ENCODE measurements at places on chromosomes 13 and 19.

- no peak for DNase-seq
Observed at GRCh38 chr13:73060251-73061160, 1.7 kb downstream of the KLF5 start.

- no peak for DNase-seq
Observed at GRCh38 chr19:54469496-54469934, 3.6 kb downstream of the CDC42EP5 start.

- no peak for DNase-seq
Observed at GRCh38 chr13:42114912-42115311, 66.5 kb downstream of the DGKH start.

DNA sequence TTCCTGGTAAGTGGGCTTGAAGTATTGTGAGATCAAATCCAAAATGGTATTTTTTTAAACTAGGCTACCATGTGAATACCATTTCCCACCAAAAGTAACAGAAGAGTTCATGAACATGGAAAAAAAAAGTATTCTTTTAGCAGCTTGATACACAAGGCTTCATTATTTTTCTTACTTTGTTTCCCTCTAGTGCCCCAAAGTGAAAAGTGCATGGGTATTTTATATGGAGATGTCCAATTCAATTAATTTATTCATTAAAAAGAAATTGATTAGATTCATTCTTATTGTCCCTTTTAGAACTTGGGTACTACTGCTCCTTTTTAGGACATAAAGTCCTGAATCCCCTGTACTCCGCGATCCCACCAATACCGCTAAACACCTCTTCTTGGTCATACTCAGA is 28.6 kb upstream of the SCEL start:
- no peak for DNase-seq

DNA sequence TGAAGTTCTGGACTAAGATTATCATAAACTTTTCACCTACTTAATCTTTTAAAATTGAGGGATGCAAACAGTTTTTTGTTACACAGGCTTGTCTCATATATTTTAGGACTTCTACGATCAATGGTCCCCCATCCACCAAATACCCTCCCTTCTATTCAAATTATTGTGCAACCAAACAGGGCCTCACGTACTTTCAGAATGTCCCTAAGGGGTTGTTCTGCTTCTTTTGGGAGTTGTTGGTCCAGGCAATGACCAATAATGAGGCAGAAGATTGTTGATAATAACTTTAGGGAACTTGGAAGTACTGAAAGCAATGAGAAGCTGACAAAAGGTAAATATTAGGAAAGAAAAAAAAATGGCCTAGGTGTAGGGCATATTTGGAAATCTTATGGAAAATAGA is 2.9 kb downstream of the DNAJC15 start:
- DNase-seq, result no peak

DNA sequence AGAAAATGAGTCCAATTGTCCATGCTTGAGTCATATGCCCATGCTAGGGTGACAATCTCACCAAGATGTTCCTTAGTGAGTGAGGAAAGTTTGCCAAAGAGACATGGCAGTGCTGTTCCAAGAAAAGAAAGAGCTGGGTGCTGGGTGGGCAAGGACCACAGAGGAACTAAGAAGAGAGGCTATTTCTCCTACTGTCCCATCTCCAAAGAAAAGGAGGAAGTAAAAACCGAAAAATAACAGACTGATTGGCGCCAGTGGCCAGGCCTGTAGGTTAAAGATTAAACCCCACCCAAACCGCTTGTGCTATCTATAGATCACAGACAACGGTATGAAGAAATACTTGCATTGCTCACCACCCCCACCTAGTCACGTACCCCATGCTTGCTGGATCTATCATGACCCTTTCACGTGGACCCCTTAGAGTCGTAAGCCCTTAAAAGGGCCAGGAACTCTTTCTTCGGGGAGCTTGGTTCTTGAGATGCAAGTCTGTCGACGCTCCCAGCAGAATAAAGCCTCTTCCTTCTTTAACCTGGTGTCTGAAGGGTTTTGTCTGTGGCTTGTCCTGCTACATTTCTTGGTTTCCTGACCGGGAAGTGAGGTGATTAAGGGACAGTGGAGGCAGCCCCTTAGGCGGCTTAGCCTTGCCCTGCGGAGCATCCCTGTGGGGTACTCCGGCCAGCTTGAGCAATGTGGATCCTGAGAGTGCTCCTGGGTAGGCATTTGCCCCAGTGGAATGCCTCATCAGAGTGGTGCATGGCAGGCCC is 606.5 kb downstream of the UQCRFS1 start:
- DNase-seq, result no peak

- no peak for DNase-seq
Observed at GRCh38 chr13:31278869-31279268, 79.1 kb downstream of the B3GLCT start.

GRCh38 chr19:43624933-43625332 is 5.5 kb upstream of the ZNF428 start:
- DNase-seq, result no peak

DNA sequence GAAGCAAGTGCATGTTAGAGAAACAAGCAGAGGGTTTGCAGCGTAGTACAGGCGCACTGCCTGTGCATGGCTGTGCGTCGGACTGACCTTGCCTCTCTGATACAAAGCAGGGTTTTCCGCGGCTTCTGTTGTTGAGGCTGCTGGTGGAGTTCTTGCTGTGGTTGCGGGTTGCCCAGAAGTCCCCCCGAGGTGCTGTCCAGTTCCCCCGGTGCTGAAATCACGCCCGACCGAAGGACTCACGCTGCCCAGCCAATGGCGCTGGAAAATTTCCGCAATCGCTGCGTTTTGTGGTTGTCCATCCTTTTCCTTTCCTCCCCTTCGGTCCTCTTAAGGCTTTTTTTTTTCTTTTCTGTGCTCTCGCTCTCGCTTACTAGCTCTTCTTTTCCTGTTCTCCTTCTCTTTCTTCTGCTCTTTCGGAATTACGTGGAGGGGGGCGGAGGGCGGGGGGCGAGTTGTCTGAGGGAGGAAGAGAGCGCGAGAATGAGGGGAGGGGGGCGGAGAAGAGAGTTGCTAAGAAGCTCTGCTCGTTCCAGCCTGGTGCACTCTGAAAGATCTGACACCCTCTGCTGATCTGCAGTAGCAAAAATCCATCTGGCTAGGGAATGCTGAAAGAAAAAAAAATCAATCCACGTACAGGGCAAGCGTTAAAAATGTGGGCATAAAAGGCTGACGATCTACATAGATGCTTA is at the start of gene SLITRK1:
Gene SLITRK1 (minus strand): TSS at position 558 of the 689 bp plus-strand sequence. CDS start 967 bp downstream, outside the sequence.
- no peak for DNase-seq

- no peak for DNase-seq
Observed at GRCh38 chr19:5478241-5478924, 23.2 kb downstream of the ZNRF4 start.

- no peak for DNase-seq
Observed at GRCh38 chr19:27905074-27905473, 1307.9 kb downstream of the UQCRFS1 start.

- DNase-seq, result no peak
Observed at GRCh38 chr13:34913040-34913439, 29.0 kb upstream of the NBEA start.

Measured in HS-27A (cell line).